ENCODE measurements at places on chromosomes 7 and 10.

- DNase-seq, result no peak
Observed at GRCh38 chr10:97131666-97132065, 54.1 kb downstream of the SLIT1 start.

DNA sequence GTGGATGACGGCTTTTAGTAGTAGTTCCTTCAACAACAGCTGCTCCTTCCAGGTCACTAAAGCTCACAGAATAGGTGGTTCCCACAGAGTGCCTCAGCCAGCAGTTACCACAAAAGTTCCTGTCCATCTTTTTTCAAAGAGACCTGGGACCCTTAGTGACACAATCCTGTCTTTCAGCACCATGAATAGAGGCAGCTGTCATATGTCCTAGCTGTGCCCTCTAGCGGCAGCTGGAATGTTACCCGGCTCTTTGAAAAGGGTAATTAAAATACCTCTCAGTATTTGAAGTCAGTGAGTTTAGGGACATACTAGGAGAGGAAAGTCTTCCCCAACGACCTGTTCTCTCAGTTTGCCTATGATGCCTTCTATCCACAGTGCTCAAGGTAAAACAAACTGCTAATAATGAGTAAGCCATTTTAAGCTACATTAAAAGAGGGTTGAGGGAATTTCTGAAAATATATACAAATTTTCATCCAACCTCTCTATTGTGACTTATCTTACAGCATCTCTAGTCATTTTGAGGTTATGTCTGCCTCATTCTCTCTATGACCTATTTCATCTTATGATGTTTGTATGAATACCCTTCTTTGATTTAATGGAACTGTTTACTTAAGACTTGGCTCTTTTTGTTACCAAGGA lies 290.8 kb downstream of the NXPH1 start:
- no peak for DNase-seq

DNA sequence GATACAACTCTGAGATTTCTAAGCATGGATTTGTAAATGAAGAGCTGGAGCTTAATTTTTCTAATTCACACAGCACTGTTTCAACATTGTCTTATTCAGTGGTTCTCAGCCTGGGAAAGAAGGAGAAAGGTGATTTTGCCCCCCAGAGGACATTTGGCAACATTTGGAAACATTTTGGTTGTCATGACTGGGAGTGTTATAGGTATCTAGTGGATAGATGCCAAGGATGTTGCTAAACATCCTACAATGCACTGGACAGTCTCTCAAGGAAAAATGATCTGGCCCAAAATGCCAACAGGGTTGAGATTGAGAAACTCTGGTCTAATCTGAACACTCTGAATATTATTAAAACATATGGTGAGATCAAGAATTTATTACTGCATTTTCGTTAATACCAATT lies 3.8 kb upstream of the CAV2 start:
- DNase-seq, result no peak

GRCh38 chr7:142856565-142857245 lies 1.8 kb downstream of the EPHB6 start:
- no peak for DNase-seq

GRCh38 chr10:103739039-103739764 lies 116.2 kb downstream of the SH3PXD2A start:
- no peak for DNase-seq

DNA sequence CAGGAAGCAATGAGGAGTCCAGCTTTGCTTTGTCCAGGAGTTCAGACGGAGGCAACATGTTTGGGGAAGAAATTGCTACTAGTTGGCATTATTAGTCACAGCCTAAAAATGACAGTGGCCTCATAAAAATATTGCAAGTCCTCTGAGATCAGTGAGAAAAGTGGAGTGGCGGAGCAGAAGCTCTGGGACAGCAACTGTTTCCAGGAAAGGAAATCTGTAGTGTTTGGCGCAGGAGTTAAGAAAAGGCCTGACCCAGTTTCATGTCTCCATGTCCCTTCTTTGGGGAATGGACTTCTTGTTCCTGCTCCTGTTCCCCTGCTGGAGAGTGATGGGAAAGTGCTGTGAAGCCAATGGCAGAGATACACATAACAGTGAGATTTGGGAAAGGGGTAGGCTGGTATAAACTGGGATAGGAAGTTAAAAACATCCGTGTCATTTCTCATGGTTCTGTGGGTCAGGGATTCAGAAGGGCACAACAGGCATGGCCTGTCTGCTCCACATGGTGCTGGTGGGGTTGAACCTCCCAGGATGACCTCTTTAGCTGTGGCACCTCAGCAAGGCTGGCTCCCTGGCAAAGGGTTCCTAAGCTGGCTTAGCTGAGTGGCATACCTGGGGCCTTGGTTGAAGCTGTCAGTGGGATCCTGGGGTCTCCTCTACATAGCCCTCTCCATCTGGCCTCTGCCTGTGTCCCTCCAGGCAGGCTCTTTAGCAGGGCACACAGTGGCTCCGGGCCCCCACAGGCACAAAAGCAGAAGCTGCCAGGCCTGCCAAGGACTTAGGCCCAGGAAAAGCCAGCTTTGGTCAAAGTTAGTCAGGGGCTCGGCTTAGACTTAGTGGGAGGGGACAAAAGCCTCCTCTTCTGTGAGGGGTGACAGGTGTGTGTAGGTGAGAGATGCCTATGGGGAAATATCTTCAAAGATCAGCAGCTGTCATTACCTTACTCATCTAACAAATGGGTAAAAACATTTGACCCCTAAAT lies 77.7 kb downstream of the WDFY4 start:
- DNase-seq, result no peak
